ENCODE measurements at places on chromosomes 13 and 19.

- DNase-seq, result no peak
Measured at GRCh38 chr13:23744315-23744714, 144.9 kb downstream of the MIPEP start.

GRCh38 chr19:52237197-52237596 is 32.2 kb upstream of the ZNF766 start:
- DNase-seq, result no peak

- no peak for DNase-seq
Measured at GRCh38 chr19:6519289-6519688, 11.5 kb upstream of the TNFSF9 start.

GRCh38 chr19:6602729-6603114 is 11.8 kb upstream of the CD70 start:
- DNase-seq, result no peak

DNA sequence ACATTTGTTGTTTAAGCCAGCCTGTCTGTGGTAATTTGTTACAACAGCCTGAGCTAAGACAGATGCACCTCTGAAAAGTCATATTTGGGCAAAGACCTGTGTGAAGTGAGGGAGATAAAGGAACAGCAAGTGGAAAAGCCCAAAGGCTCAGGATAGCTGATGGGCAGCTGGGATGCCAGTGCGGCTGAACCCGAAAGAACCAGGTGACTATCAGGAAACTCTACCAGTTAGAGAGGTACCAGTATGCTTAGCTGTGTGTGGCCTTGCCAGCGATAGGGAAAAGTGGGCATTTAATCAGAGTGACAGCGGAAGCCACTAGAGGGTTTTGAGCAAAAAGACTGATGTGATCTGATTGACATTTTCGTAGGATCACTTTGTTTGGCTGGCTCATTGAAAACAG is 764.8 kb upstream of the GPC6 start:
- no peak for DNase-seq

- DNase-seq, result no peak
Measured at GRCh38 chr19:39199025-39199424, 2.3 kb downstream of the NCCRP1 start.

DNA sequence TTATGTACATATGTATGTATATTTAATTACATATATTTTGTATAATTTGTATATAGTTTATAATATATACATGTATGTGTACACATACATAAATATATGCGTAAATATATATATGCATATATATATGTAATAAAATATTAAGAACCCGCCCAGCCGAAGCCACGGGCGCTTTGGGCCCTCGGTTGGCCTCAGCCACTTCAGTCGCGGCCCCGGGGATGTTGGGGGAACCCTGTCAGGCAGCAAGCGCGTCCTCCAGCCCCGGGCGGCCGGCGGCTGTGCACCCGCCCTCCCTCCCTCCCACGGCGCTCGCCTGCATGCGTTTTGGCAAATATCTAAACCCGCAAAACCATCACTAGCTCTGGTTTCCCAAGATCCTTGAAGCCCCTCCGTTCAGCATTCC is 7.9 kb upstream of the ZNF606 start:
- no peak for DNase-seq

- peak; percentile 39 for DNase-seq
Measured at GRCh38 chr19:6023085-6023682, 45.2 kb upstream of the RANBP3 start.

DNA sequence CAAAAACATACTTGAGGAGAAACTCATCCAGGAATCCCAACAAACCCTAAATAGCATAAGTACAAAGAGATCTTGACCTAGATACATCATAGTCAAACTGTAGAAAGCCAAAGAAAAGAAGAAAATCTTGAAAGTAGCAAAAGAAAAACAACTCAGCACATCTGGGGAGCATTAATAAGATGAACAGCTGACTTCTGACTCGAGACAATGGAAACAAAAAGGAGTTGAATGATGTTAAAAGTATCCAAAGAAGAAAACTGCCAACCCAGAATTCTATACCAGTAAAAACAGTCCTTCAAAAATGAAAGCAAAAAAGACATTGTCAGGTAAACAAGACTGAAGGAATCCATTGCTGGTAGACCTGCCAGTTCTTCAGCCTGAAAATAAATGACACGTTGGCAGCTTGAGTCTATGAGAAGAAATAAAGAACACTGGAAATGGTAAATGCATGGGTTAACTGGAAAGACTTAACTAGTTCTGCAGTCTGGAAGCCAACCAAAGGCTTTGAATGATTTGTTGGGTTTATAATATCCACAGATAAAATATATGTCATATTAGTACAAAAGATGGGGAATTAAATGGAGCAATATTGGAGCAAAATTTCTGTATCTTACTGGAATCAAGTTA is 46.8 kb downstream of the TSSK6 start:
- DNase-seq, result no peak

GRCh38 chr19:30593356-30593755 is 221.2 kb downstream of the ZNF536 start:
- no peak for DNase-seq

GRCh38 chr19:33177417-33177979 is 16.6 kb upstream of the LRP3 start:
- DNase-seq, result no peak

GRCh38 chr13:62087124-62087523 is 671.5 kb upstream of the PCDH20 start:
- DNase-seq, result no peak

- no peak for DNase-seq
Measured at GRCh38 chr13:79780240-79780639, 299.3 kb downstream of the NDFIP2 start.

GRCh38 chr13:111367340-111367739 is 46.9 kb downstream of the TEX29 start:
- DNase-seq, result no peak

DNA sequence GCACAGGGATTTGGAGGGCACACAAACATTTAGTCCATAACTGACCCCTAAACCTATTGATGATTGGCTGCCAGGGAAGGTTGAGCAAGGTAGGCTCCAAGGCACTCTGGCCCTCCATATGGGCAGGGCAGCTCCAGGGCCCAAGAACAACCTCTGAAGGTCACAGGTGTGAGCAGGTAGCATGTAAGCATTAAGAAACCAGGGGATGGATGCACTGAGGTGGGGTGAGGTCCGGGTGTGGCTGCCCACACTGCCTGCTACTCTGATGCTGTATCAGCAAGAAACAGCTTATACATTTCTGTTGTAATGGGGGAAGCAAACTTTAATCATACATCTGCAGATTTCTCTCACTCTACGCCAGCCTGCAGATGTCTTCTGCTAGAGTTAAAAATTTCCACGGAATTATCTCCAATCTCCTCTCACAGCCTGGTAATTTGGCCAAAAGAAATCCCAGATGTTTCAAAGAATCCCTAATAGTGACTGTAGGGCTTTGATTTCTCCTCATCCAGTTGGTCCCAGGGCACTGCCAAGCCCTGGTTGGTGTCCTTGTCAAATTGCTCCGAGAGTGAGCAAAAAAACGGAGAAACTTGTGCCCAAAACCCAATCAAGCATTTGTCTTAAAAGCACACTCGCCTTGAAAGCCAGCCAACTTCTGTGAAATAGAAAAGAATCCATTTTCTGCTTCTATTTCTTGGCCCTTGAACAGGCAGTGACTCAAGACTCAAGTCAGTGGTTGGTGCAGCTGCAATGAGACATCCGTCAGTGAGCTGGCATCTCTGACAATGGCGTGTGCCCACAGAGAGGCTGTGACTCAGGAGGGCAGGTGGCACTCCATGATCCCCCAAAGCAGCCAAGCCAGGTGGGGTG is 72.5 kb upstream of the MRI1 start:
- no peak for DNase-seq

DNA sequence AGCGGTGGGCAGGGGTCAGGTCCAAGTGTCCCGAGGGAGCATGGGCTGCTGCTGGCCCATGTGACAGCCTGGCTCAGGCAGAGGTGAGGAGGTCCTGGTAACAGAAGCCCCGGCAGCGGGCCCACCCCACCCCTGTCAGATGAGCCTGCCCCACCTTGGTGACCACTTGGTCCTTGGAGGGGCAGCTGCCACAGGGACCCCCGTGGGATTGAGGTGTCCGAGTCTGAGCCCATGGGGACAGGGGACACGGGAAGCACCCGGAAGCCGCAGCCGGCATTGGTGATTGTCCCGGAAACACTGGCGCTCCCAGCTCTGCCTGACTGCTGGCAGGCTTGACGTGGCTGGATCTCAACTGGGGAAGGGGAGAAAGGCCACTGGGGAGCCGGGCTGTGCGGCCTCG is 149.1 kb downstream of the KDM4B start:
- no peak for DNase-seq

DNA sequence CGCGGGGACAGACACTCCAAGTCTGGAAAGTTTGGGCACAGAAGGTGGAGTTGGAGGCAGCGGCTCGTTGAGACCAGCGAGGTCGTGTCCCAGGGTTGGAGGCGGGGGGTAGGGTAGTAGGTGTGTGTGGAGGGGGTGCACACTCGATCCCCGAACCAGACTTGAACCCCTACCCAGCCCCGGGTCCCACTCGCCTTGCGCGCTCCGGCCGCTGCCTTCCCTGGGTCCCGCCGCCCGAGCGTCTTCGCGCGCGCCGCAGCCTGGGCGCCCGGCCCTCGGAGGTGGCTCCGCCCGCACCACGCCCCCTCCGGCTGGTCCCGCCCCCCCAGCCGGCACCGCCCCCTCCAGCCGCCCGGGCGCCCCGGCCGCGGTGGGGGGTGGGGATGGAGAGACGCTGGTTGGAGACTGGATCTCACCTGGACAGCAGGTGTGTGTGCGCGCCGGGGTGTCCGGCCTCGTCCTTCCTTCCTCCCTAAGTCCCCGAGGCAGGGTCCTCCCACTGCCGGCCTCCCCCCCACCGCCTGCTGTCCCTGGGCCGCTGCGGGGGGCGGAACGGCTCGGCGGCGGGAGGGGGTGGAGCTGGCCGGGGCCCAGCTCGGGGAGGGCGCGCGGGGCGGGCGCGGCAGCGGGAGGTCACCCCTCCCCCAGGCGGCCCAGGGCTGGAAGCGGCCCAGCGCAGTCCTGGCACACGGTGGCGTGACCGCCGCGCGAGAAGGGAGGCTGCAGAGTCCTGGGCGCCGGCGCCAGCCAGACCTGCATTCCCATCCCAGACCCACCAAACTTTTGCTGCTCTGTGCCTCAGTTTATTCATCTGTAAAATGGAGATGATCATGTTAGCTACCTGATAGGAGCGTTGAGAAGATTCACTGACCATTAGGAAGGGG is at the start of gene KANK2:
KANK2 (minus strand) TSS at position 255 of the 884 bp plus-strand sequence. CDS start 3,034 bp downstream, outside the sequence.
- DNase-seq, result peak; percentile 89

DNA sequence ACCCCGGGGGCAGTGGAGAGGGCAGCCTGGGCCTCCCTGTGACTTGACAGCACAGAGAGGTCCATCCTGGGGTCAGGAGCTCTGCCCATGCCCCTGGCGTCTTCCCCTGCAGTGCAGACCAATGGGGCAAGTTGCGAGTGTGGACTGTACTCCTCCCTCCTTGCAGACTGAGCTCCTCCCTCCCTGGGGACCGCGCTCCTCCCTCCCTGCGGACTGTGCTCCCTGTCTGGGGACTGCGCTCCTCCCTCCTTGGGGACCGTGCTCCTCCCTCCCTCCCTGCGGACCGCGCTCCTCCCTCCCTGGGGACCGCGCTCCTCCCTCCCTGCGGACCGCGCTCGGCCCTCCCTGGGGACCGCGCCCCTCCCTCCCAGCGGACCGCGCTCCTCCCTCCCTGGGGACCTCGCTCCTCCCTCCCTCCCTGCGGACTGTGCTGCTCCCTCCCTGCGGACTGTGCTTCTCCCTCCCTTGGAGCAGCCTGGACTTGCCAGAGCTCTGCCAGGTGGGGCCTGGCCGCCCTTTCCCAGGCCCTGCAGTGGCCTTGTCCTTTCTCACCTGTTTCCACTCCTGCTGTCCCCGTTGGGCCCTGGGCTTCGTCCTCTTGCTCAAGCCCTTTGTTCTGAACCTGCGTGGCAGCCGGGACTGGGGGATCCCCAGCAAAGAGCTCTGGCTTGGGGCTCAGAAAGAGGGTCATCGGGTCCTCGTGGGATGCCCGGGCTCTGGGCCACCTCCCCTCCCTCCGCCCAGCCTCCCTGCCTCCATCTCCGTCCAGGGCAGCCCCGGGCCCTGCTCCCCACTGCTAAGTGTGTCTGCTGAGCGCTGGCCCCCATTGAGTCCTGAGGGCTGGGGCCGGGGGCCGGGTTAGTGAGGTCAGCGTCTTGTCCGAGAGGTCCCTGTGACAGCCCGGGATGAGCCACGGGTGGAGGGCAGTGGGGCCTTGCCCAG is 6.8 kb downstream of the GAMT start:
- no peak for DNase-seq

DNA sequence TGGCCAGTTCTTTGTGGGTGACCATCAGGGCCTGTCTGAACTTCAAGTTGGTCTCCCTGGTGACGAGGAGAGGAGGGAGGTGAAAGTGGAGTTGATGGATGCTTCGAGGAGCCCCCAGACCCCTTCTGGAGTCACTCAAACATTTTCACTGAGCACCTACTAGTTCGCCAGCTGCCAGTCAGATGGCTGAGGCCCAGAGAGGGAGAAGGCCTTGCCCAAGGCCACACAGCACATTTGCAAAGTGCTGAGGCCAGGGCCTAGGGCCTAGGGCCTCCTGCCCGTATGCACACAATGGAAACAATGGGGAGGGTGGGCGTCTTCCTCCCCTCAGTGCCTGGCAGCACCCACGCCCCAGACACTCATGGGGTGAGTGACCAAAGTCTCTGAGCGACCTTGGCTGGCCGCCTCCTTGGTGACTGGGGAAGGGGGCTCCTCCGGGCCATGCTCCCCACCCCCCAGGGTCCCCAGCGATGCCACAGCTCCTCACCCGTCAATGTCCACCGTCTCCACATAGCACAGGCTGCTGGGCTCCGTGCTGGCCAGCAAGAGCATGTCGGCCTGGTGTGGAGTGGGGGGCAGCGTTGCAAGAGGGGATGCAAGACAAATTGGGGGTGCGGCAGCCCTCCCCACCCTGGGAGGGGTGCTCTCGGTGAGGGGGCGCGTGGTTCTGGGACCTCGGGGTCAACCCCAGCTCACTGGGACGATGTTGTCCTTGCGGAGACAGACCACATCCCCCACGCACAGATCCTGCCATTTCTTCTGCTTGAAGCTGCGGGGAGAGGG is 6.5 kb downstream of the ATP8B3 start:
- DNase-seq, result no peak

GRCh38 chr13:23949200-23949599 is 51.9 kb upstream of the C1QTNF9B start:
- DNase-seq, result no peak

DNA sequence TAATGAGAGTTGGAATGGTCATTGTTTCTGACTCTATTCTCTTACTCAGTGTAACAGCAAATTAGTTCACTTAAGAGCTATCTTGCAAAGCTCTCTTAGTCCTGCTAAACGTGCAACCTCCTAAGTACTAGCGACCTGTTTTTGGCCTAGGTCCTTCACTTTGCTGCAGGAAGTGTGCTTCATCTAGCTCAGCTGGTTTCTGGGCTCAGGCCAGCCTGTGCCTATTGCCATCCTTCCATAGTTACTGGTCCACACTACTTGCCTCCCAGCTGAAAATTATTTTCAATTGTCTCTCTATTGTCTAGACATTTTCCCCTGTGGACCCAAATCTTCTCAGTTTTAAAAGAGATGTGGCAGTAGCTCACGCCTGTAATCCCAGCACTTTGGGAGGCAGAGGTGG is 561.3 kb downstream of the FGF9 start:
- no peak for DNase-seq

- DNase-seq, result no peak
Measured at GRCh38 chr13:20654156-20654555, 49.3 kb upstream of the IL17D start.
